Testis (tissue), 5 donors: ENCODE measurements at places on chromosomes 4 and X.

- DNase-seq, result no peak
Measured at GRCh38 chr4:176303938-176304337, 15.8 kb upstream of the SPCS3 start.

DNA sequence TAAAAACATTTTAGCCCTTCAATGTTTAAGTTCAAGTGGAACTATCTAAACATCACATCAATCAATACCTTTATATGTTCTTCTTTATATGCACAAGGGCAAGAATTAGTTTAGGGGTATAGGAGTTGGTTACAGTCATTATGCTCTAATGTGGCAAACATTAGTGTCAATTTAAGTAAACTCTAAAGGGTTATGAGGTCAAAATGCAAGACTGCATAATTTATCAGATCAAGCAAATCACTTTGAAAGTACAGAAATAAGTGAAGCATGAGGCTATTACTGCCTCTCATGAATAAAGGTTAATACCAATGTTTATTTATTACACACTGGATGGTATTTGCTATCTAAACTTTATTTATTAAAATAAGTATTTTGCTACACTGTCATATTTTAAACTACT lies 59.7 kb downstream of the MAB21L2 start:
- no peak for DNase-seq

DNA sequence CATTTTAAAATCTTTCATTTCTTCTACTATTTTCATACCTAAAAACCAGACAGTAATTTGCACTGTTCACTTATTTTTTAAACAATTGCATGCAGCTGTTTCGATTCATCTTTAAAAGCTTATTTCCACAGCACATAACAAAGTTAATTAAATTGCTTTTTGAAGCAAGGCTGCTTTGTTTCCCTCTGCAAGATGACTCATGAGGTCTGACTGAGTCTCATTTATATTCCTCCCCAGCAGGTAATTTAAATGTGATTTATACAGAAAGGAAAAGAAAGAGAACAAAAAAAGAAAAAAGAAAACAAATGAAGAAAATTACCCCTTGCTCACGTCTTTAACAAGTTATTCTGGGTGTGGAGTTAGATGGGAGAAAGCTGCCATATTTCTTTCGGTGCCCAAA lies 22.8 kb downstream of the VMA21 start:
- no peak for DNase-seq

GRCh38 chrX:15856222-15856587 lies 1.6 kb upstream of the AP1S2 start:
- no peak for DNase-seq

GRCh38 chrX:120294651-120295050 lies 16.6 kb downstream of the TMEM255A start:
- DNase-seq, result no peak

- no peak for DNase-seq
Measured at GRCh38 chrX:10582945-10583344, 37.4 kb downstream of the MID1 start.

DNA sequence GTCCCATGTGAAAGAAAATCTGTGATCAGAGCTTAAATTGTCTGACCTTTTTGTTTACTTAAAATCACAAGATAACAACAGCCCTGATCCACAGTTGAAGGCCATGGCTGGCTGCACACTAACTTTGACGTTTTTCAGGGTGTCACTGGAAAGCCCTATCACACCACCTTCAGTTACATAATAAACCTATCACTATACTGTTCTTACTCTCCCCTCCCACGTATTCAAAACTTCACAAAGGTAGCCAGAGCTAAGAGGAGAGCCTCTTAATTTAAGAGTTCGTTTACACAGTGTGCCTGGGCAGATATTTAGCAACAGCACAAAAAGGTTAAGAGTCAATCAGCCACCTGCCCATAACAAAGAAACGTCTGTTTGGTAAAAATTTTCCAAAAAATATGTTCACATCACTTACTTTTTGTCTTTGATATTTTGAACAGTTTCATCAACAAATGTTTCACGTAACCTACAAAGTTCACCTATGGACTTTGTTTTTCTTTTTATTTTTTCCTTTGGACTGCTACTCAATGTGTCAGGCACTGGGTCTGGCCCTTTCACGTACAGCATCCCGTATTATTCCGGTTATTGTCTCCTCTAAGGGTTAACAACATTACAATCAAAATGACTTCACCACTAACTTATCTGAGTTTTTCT lies 25.0 kb downstream of the RFC1 start:
- no peak for DNase-seq

- DNase-seq, result no peak
Measured at GRCh38 chrX:130826249-130826648, 76.8 kb downstream of the ENOX2 start.

DNA sequence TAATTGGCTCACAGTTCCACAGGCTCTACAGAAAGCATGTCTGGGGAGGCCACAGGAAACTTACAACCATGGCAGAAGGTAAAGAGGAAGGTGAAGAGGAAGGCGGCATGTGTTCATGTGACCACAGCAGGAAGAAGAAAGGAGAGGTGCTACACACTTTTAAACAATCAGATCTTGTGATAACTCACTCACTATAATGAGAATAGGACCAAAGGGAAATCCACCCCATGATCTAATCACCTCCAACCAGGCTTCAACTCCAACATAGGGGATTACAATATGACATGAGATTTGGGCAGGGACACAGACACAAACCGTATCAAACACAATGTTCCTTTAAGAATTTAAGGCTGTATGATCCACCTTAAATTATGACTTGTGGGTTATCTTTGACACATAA lies 10.5 kb upstream of the PGM2 start:
- DNase-seq, result no peak

GRCh38 chrX:46072791-46073190 lies 472.4 kb downstream of the ZNF674 start:
- no peak for DNase-seq

DNA sequence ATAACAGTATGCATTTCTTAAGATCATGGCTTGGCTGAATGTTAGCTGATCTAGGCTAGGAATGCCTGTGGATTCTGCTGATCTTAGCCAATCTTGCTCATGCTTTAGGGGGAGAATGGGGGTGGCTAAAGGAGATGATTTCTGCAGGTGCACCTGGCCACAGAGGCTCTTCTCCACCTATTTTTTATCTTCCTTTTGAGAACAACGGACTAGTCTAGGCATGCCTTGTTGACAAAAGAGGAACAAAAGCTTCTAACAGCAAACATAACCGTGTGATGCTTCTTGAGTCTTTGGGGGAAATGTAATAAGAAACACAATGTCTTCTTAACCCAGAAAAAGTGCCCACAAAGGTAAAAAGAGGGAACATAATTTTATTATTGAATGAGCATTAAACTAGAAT lies 743.5 kb downstream of the ARAP2 start:
- no peak for DNase-seq

DNA sequence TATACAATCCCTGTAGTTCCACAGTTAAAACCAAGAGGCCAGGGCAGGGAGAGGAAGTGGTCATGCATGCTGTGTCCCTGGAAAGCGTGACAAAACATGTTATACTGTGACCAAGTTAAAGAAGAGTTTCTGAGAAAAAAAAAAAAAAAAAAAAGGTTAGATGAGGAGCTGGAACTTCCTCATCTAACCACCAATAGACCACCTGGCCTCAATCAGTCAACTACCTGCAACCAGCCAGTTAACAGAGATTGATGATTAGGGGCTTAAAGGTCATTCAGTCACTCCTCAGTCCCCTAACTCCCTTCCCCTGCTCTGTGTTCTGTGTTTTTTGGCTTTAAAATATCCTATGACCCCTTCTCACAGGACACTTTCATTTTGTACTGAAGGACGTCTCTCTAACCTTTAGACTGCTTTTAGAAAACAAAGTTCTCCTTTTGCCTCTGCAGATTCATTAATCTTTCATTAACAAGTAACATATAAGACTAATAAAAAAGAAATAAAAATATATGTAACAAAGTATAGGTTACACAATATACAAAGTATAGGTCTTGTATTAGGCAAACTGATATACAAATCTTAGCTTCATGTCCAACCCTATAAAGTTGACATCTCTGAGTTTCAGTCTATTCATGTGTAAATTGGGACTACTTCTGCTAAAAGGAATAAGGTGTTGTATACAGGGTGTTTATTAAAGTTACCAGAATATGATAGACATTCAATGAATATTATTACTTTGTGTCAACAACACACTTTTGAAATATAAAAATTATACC lies 179.1 kb upstream of the NDST4 start:
- no peak for DNase-seq

DNA sequence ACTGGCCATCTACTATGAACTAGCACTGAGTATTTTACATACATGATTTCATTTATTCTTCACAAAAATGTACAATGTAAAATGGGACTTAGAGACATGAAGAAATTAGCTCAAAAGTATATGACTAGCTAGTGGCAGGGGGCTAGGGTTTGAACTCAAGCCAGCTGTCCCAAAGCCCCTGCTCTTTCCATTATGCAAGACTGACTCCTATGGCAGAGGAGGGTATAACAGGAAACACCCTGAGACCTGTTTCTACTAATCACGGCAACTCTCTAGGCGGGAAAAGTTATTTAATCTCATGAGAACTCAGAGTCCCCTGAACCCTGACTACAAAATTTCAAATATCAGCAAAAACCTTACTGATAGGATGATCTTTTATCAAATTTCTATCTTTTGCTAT lies 150.6 kb downstream of the PRDM5 start:
- no peak for DNase-seq

- no peak for DNase-seq
Measured at GRCh38 chr4:101128473-101128872, 218.9 kb downstream of the PPP3CA start.
